ENCODE measurements at places on chromosomes 2 and 18. TPM values are rescaled to one million over a fixed set of nuclear protein-coding genes. Genes with fewer than 3 reads are reported as not detected.

The TRPM8 gene
- total RNA-seq, result not detected

The SERPINB5 gene
- total RNA-seq, result not detected

The SLC4A3 gene
- 503 TPM for total RNA-seq

GRCh38 chr2:60849187-60849586 lies 32.2 kb upstream of the REL start:
- no peak for DNase-seq

- DNase-seq, result no peak
Observed at GRCh38 chr2:101751875-101752619, 54.5 kb downstream of the MAP4K4 start.

DNA sequence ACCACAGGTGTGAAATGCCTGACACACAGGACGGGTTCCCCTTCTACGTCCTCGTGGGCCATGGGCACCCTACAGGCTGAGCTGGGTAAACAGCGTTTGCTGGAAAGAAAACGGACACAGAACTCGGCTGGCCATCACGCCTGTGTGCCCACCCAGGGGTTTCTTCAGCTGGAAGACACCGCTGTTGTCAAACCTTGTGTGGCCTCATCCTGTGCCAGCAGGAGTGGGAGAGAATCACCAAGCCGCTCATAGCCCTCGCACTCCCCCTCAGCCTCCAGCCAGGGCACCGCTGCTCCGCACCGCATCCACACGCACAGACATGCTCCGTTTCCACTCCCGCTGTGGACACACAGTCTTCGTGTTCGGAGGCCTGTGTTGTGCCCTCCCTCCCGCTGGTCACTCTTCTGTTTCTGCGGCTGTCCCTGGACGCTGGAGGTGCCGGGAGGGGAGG lies 161.4 kb downstream of the PXDN start:
- DNase-seq, result peak; percentile 35

- no peak for DNase-seq
Observed at GRCh38 chr18:55912919-55913318, 324.9 kb upstream of the TCF4 start.

DNA sequence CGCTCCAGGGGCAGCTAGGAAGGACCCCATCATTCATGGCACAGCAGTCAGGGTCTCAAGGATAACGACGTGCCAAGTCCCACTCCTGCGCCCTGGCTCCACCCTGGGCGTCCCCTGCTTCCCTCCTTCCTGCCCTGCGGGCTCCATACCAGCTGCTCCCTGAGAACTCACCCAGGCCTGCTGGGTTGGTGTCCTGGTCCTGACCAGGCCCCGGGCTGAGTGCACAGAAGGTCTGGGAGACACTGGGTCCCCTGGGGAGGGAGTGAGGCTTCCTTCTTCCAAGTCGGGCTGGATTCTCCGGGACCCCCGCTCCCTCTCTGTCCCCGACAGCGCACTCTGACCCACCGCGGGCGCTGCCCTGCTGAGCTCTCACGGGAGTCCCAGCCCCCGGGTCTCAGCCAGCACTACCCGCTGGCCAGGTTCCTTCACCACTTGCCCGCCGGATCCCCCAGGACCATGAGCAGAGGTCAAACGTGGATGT lies 160.2 kb downstream of the PXDN start:
- DNase-seq, result peak; percentile 24

DNA sequence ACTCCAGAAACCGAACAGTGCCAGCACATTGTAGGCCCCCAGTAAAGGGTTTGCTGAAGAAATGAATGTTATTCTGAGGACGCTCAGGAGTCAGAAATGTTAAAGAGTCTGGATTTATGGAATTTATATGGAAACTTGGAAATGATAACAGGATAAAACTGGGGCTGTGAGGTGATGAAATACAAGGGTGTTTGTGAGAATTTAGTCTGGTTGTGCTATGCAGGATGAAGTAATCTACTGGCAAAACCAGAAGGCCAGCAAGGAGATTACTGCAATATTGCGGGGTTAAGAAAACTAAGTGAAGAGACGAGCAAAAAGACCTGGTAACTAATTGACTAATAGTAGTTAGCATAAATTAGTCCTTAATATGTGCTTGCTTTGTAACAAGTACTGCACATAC lies 467.8 kb downstream of the ZEB2 start:
- DNase-seq, result no peak

GRCh38 chr2:203936535-203936934 lies at the start of gene ICOS:
ICOS (plus strand) TSS chr2:203936763; CDS start chr2:203936815, 52 bp downstream.
- DNase-seq, result no peak

DNA sequence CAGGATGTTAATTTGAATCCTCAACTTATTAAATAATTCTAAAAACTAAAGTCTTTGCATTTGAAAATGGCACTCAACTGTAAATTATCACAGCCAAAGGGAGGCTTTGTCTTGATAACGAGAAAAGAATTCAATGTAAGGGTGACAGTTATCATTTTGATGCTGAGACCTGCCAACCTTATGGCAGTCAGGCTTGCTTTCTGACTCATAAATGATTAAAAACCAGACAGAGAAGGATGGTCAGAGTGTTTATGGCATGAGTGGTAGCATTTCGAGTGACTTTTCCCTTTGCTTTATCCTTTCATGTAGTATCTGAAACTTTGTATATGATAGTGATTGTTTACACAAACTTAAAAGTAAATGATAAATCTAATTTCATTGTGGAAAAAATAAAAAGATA lies 53.9 kb upstream of the EPC2 start:
- no peak for DNase-seq
